ENCODE measurements at places on chromosomes 7 and 10. TPM values are rescaled to one million over a fixed set of nuclear protein-coding genes. Genes with fewer than 3 reads are reported as not detected.
A peak's percentile ranks its signal among the peaks of the same experiment; 100 is the strongest.

DNA sequence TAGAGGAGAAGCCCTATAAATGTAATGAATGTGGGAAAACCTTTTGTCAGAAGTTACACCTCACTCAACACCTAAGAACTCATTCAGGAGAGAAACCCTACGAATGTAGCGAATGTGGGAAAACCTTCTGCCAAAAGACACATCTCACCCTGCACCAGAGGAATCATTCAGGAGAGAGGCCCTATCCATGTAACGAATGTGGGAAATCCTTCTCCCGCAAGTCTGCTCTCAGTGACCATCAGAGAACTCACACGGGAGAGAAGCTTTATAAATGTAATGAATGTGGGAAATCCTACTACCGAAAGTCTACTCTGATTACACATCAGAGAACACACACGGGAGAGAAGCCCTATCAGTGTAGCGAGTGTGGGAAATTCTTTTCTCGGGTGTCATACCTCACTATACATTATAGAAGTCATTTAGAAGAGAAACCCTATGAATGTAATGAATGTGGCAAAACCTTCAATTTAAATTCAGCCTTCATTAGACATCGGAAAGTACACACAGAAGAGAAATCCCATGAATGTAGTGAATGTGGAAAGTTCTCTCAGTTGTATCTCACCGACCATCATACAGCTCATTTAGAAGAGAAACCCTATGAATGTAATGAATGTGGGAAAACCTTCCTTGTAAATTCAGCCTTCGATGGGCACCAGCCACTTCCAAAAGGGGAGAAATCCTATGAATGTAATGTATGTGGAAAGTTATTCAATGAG lies 18.9 kb downstream of the RBAK start:
- no peak for DNase-seq

GRCh38 chr7:77765906-77766800 lies 32.1 kb downstream of the TMEM60 start:
- DNase-seq = no peak

CHPF2 gene
- 21.5 TPM for total RNA-seq

GRCh38 chr7:20170633-20171032 lies 46.6 kb downstream of the MACC1 start:
- DNase-seq = no peak

DNA sequence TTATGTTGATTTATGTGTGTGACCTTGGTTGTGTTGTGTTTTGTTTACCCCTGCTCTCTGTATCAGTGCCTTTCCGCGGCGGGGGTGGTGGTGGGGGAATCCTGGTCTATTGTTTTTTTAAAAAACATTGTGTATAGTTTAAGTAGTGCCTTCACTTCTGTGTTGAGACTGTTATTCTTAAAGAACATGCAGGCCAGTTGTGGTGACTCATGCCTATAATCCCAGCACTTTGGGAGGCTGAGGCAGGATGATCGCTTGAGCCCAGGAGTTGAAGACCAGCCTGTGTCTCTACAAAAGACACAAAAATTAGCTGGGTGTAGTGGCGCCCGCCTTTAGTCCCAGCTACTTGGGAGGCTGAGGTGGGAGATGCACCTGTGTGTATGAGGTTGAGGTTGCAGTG lies 429.0 kb upstream of the LRGUK start:
- no peak for DNase-seq

GRCh38 chr10:559767-560047 lies 129.8 kb downstream of the DIP2C start:
- DNase-seq = no peak

DNA sequence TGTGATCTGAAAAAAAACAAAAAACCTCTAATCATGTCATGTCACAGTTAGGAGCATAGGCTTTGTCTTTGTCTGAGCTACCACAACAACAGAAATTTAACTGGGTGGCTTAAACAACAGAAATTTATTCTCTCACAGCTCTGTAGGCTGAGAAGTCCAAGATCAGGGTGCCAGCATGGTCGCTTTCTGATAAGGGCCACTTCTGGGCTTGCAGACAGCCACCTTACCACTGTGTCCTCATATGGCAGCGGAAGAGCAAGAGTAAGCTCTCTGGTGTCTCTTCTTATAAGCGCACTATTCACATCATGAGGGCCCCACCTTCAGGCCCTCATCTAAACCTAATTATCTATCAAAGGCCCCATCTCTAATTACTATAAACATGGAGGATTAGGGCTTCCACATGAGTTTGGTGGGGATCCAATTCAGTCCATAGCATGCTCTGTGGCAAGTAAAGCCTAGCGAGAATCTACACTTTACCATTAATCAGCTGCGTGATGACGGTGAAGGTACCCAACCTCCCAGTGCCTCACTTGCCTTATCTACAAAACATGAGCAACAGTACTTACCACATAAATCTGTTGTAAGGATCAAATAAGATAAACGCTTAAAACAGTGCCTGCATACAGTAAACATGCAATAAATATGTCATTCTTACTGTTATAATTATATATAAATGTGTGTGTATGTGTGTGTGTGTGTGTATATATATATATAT lies 17.3 kb downstream of the ZNF438 start:
- no peak for DNase-seq

DNA sequence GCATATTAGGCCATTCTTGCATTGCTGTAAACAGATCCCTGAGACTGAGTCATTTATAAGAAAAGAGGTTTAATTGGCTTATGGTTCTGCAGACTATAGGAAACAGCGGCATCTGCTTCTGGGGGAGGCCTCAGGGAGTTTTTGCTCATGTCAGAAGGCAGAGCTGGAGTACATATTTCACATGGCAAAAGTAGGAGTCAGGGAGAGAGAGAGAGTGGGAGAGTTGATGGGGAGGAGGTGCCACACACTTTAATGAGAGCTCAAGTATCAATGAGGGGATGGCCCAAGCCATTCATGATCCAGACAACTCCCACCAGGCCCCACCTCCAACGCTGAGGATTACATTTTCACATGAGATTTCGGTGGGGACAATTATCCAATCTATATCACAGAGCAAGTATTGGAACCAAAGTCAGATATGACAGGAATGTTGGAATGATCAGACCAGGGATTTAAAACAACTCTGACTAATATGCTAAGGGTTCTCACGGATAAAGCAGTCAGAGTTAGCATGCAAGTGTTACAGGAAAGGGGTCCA lies 795.3 kb upstream of the CELF2 start:
- no peak for DNase-seq

DNA sequence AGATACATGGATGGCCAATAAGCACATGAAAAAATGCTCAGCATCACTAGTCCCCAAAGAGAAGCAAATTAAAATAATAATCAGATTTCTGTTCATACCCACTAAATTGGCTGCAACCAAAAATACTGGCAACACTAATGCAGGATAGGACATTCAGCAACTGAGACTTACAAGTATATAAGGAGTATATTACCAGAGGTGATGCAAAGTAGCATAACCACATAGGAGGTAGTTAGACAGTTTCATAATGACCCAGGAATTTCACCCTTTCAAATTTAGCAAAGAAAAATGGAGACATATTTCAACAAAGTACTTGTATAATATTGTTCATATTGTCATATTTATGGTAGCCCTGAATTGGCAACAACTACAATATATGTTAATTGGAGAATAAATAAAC lies 727.8 kb downstream of the GRID1 start:
- no peak for DNase-seq

DNA sequence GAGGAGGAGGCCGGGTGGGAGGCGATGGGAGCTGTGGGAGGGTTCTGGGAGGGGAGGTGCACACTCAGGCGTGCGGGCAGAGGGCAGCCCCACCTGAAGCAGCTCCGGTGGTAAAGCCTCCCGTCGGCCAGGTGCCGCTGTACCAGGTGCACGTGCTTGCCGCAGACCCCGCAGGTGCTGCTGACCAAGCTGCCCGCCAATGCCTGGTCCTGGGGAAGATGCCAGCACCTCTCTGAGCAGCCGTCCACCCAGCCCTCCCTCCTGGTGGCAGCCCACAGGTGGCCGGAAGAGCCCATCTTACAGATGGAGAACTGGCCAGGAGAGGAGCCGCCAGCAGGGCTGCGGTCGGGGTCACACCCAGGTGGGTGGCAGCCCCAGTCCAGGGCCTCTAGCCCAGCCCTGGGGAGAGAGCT lies 12.6 kb downstream of the MICALL2 start:
- no peak for DNase-seq

FAM237B gene
- total RNA-seq = not detected

DNA sequence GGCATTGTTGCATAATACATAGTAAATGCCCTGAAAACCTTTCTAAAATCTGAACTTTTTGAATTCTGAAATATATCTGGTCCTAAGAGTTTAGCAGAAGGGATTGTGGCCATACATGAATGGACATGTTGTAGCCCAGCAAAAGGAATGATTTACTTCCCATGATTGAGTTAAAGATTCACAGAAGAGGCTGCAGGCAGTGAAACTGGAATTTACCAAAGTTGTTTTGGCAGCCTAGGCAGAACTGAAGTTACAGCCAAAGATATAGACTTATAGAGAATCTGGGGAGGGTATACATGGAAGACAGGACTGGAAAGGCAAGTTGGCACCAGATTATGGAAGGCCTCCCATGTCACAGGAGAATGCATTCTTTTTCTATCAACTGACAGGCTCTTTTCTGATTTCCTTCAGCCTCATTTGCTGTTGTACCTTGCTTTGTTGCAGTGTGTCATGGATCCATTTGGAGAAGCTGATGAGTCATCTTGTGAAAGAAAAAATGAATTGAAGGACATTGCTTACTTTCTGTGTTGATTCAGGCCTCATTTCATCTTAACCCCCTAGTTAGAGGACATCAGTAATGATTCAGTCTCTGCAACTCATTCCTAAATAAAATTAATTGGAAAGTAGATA lies 356.2 kb upstream of the LRGUK start:
- DNase-seq = no peak

CAMK2B gene
- 5.1 TPM for total RNA-seq

DNA sequence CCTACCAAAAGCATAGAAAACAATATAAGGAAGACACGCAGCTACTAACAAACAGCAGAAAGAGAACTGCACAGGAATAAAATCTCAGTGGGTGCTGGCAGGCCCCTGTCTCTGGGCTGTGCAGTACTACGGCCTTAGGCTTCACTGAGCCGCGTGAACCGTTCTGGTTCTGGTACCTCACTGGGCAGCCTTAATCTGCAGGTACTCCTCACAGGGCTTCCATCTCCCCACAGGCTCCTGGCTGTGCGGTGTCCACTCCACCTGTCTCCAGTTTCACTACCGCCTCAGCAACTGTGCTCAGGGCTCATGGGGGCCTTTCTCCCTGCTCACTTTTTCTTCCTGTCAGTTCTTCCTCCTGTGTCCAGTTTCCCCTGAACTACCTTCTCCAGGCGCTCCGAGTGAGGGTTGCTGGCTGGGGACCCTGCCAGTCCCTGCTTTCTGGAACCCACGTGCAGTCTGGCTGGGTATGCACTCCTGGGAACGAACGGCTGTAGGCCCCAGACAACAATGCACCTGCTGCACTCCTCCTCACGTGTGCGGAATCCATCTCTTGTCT lies 75.7 kb downstream of the VIPR2 start:
- peak; percentile 66 for DNase-seq

GRCh38 chr10:120940299-120940900 lies 89.2 kb downstream of the WDR11 start:
- no peak for DNase-seq

DNA sequence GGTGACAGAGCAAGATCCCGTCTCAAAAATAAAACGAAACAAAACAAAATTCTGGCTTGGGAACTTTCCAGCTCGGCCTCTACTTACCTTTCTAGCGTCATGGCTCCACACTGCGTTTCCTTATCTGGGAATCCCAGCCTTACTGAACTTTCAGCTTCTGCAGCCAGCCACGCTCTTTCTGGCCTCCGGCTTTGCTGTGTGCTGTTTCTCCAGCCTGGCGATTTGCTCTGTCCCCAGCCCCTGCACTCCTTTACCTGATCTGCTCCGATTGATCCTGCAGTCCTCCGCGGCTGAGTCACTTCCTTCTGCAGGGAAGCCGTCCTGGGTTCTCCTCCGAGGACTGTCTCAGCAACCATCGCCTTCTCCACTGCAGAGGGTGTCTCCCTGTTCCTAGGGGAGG lies 71.0 kb upstream of the FAM171A1 start:
- no peak for DNase-seq

DNA sequence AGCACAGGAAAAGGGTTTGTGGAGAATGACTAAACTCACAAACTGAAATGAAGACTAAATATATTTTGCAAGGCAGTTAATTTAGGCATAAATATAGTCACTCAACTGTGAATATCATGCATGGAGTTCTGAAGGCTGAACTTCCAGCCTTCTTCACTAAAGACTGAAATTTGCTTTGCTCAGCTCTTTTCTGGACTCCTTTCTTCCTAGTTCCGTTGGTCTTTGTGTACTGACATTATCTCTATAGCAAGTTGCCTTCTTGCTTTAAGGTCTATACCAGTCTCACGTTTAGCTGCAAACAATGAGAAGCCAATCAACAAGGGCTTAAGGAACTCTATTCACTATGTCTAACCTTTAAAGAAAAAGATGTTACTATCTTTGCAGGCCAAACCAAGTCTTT lies 22.6 kb downstream of the GARIN1A start:
- DNase-seq = no peak

PNLIP gene
- total RNA-seq = not detected

- no peak for DNase-seq
Observed at GRCh38 chr7:102410123-102410522, 14.0 kb downstream of the PRKRIP1 start.

DNA sequence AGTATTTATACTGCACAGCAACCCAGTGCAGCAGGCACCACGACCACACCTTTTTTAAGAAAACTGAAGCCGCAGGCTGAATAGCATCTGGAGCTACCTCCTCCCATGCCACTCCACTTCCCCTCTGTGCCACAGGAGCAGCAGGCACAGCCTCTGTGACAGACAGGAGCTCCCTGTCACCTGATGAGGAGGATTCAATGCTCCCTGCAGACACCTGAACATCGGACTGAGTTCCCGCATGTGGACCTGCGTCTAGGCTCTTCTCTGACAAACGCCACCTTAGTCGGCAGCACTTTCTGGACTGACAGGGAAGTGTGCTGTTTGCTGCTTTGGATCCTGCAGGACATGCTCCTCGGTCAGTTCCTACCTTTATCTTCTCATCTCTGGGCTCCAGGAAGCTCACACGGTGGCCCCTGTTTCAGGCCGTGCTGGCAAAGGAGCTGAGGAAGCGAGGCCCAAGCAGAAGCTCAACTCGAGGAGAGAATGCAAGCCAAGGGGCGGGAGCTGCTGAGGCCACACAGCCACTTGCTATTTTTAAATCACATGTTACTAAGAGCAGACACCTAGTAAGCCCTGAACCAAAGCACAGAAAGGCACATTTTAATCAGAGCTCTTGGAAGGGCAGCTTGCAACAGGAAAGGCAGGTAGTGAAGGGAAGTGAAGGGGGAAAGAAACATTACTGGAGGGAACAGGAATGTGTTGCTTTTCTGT lies 56.6 kb downstream of the VOPP1 start:
- no peak for DNase-seq

SORCS1 gene
- total RNA-seq = 5.1 TPM

DNA sequence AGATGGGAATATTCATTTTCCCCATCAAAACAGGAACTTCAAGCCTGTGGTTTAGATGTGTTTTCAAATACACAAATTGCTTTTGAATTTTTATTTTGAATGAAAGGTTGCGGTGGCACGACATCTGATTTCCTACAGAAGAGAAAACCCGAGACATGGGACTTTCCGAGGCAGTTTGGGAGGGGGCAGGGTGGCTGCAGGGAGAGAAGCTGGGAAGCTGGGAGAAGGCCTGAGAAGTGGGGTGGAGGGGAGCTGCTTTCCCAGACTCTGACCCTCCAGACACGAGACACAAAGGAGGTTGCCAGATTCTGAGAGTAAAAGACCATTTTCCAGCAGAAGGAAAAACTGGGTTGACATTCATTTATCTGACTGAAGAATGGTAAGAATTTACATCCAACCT lies 19.6 kb downstream of the TMEM176A start:
- no peak for DNase-seq

KBTBD2 gene
- total RNA-seq = 35.9 TPM

All from suprapubic skin (tissue), 4 donors.